ENCODE measurements at places on chromosomes 7 and 10.

GRCh38 chr7:104207348-104207730 is 474 bp downstream of the ORC5 start:
- no peak for DNase-seq

DNA sequence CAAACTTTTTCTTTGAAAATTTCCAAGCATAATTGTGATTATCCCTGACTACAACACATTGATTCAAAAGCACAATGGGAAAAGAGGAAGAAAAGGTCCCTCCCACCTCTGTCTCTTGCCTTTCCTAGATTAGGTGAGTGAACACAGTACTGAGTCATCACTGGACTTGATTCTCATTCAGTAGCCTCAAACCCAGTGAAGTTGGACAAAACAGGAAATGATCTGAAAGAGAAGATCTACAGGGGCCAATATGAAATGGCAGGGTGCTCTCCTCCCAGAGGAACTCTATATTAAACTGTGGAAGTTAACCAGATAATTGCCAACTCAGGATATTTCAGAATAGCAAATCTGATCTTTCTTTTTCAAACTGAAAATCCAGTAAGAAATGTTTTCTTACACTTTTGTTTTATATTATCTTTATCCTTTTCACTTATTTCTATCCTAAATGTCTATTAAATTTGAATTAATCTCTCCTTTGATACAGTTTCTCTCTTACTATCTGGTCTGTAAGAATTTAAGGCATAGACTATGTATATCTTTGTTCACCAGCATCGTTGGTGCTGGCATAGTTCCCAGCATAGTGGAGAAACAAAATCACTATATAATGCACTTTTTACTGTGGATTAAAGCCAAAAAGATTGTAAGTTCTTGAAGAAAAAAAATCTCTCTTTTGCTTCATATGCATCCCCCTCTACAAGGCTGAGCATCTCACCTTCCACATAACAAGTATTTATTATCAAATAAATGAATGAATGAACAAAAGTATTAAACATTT is 41.4 kb upstream of the IKZF1 start:
- no peak for DNase-seq

- no peak for DNase-seq
Observed at GRCh38 chr7:47801423-47801822, 146.8 kb downstream of the PKD1L1 start.

- no peak for DNase-seq
Observed at GRCh38 chr7:20241194-20241910, 24.2 kb upstream of the MACC1 start.

GRCh38 chr7:32943252-32944030 is 13.8 kb upstream of the FKBP9 start:
- DNase-seq: no peak

- DNase-seq: no peak
Observed at GRCh38 chr10:17226891-17227303, 1.1 kb upstream of the VIM start.

DNA sequence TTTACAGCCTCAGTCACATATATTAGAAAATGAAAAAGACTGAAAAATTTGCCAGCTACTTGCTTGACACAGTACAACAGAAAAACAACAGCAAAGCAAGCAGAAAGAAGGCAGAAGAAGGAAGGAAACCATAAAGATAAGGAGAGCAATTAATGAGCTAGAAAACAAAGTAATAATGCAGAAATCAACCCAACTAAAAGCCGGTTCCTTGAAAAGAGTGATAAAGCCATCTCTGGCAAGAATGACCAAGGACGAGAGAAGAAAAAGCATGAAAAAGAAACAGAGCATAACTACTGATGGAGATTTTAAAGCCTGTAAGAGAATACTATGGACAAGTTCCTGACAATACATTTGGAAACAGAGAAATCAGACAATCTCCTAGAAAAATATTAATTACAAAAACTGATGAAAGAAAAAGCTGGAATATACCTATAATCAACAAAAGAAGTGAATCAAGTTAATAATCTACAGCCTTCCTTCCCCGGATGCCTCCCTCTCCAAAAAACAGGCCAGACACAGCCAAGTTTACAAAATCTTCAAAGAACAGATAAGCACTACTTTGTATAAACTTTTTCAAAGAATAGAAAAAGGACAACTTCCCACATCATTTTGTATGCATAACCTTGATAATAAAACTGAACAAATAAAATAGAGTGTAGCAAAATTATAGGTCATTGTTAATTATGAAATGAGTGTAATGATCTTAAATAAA is 204.0 kb downstream of the BAMBI start:
- DNase-seq: no peak

- no peak for DNase-seq
Observed at GRCh38 chr7:143362131-143363015, at the start of gene FAM131B. FAM131B (minus strand) TSS chr7:143362713; CDS start chr7:143362603, 110 bp downstream.

Measured in CD4-positive, alpha-beta T cell treated with Interleukin-1 beta for 1 hour (primary cell).